ENCODE measurements at places on chromosomes 11 and 22. TPM values are rescaled to one million over a fixed set of nuclear protein-coding genes. Genes with fewer than 3 reads are reported as not detected.

VSIG2 gene
- not detected for total RNA-seq

TPBGL gene
- 0.78 TPM for total RNA-seq

KRTAP5-10 gene
- not detected for total RNA-seq

APOA5 gene
- not detected for total RNA-seq

C11orf91 gene
- total RNA-seq = 0.45 TPM

ELMOD1 gene
- total RNA-seq = not detected

MAPK8IP2 gene
- total RNA-seq = 0.31 TPM

RTN4RL2 gene
- 0.17 TPM for total RNA-seq

FGF4 gene
- total RNA-seq = not detected

HOATZ gene
- total RNA-seq = not detected

CD248 gene
- 3.4 TPM for total RNA-seq

VSTM5 gene
- total RNA-seq = not detected

GUCD1 gene
- total RNA-seq = 68.3 TPM

POLDIP3 gene
- total RNA-seq = 80.7 TPM

MUC5AC gene
- total RNA-seq = not detected

SLC6A5 gene
- total RNA-seq = not detected

KLHDC7B gene
- total RNA-seq = 2.3 TPM

CD3E gene
- total RNA-seq = 483 TPM

NDUFV1 gene
- 224 TPM for total RNA-seq

RNASEH2C gene
- total RNA-seq = 25.3 TPM

SLC22A6 gene
- not detected for total RNA-seq

SLC16A8 gene
- total RNA-seq = not detected

MUC15 gene
- total RNA-seq = not detected

OR4C45 gene
- not detected for total RNA-seq

LSP1 gene
- total RNA-seq = 232 TPM

MADD gene
- 178 TPM for total RNA-seq

UBE2L3 gene
- 18.7 TPM for total RNA-seq

NCF4 gene
- 8.0 TPM for total RNA-seq

SRSF8 gene
- 67.9 TPM for total RNA-seq
